Lung (tissue), 17 donors: ENCODE measurements at places on chromosomes 5 and 9. TPM values are rescaled to one million over a fixed set of nuclear protein-coding genes. Genes with fewer than 3 reads are reported as not detected.

Gene RUFY1
- polyA plus RNA-seq, result 47.9 TPM

Gene GADD45G
- 70.3 TPM for polyA plus RNA-seq

Gene ERCC6L2
- polyA plus RNA-seq, result 11.7 TPM

Gene EIF4E1B
- not detected for polyA plus RNA-seq

Gene FXN
- 8.7 TPM for polyA plus RNA-seq

Gene COL5A1
- 12.2 TPM for polyA plus RNA-seq

Gene FUT7
- 0.45 TPM for polyA plus RNA-seq

Gene WDR31
- 1.8 TPM for polyA plus RNA-seq

Gene OTP
- polyA plus RNA-seq, result not detected

Gene GHR
- polyA plus RNA-seq, result 0.98 TPM

Gene EGR1
- polyA plus RNA-seq, result 126 TPM

Gene SPAAR
- 5.8 TPM for polyA plus RNA-seq

Gene KCNIP1
- 0.13 TPM for polyA plus RNA-seq

Gene PCDHGC5
- 0.14 TPM for polyA plus RNA-seq

Gene PIGO
- 13.8 TPM for polyA plus RNA-seq

Gene SLC25A2
- polyA plus RNA-seq, result 0.05 TPM

Gene ORM2
- 215 TPM for polyA plus RNA-seq

Gene NCS1
- polyA plus RNA-seq, result 6.1 TPM

Gene AGXT2
- not detected for polyA plus RNA-seq
